ENCODE measurements at places on chromosomes 3 and 15.

DNA sequence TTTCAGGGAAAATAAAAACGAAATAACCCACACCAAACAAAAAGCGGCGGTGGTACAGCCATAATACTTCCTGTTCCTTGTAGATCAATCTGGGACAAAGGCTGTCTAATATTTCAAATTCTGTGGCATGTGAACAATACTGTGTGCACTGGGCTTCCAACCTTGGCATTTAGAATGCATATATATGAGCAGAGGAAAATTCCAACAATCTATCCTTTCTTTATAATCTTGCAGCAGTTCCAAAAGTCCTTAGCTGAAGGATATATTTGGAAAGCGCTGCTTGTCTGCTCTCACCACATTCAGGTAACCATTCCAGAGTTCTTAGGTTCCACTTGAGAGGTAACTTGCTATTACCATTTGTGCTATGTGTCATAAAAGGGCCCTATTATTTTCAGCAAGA, 231.8 kb downstream of the RBMS3 start:
- no peak for DNase-seq

GRCh38 chr15:69853544-69853951, 244.2 kb downstream of the TLE3 start:
- DNase-seq = no peak

DNA sequence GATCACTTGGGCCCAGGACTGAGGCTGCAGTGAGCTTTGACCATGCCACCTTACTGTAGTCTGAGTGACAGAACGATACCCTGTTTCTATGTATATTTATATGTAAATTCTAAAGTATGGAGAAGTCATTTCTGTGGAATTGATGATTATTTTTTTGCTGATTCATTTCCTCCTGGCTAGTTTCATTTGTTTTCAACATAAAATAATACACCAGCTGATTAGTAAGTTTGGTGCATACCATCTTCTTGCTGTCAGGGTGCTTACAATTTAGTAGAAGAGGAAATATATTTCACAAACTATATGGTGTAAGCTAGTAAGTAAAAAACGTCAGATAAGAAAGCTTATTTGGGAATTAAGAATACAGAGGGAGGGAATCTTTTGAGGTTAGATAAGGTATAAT, 36.0 kb downstream of the SLC25A26 start:
- no peak for DNase-seq

DNA sequence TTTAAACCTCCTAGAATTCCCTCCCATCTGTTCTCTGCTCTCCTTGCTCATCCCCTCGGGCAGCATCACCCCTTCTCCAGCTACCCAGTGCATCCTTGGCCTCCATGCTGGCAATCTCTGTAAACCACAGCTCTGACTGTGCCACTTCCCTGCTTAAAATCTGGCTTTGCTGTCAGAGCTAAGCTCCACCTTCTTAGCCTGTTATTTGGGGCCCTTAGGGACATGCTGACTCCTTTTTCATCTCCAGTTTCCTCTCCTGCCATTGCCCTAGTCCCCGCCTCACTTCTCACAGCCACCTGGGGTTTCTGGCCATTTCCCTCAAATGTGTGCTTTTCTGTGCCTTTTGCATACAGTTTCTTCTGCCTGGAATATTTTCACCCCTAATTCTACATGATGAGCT, 5.7 kb downstream of the SLC6A20 start:
- DNase-seq = no peak

DNA sequence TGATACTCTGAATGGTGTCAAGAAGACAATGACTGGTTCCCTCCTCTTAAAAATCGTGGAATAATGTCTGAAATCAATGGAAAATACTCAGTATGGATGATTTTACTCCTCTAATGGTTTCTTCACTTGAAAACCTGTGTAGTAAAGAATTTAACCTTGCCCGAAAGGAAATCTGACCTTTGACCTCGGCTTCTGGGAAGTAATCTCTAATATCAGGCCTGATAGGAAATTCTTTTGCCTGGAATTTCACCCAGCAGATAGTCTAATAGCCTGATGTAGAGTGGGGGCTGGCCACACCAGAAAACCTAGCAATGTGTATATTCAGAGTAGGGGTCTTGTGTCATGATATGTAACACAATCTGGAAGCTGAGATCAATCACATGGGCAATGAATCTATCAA, 91.5 kb upstream of the GOLIM4 start:
- no peak for DNase-seq

DNA sequence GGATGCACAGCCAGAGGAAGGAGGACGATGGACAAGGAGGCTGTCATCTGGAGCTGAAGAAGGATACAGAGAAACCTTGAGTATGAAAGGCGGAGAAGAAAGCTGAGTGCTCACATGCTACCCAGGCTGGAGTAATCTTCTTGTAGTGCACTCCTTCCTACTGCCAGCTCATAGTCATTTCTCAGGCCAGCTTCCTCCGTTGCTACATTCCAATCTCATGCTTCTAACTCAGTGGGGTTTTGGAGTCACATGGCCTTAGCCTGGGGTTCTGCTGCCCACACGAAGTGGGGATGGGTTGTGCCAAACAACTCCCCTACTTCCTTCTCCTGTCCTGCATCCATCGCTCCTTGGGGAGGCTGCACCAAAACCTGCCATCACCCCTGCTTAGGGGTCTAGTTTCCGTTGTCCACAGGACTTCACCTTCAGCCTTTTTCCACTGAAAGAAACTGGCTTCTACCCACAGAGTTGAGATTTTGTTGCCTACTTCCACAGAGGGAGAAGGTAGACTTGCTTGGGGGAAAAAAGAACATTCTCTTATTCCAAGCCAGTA, 239.9 kb downstream of the EPHB1 start:
- DNase-seq = no peak

DNA sequence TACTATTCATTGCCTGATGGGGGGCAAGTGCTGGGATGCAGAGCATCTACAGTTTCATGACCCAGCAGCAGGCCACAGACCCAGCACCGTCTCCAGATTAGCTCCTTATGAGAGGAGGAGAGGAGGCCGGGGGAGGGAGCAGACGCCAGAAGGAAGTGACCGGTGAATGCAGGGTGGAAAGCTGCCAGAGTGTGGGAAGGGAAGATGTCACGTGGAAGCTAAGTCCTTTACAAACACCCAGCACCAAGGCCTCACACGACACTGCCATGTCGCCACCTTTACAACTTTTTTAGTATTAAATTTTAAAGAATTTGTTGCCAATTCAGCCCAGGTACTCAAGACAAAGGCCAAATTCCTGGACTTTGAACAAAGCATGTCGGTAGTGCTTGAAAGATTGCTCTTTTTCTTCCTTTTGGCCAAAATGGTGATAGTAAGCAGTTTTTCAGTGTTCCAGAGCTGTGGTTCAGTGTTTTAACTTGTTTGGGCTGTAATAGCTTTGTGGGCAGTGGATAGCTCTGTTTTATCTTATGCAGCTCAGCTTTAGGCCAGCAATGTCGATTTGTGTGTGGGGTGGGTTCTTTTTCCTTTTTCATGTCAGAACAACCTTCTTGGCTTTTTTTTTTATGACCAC, 58.2 kb downstream of the ZBTB38 start:
- DNase-seq = no peak

DNA sequence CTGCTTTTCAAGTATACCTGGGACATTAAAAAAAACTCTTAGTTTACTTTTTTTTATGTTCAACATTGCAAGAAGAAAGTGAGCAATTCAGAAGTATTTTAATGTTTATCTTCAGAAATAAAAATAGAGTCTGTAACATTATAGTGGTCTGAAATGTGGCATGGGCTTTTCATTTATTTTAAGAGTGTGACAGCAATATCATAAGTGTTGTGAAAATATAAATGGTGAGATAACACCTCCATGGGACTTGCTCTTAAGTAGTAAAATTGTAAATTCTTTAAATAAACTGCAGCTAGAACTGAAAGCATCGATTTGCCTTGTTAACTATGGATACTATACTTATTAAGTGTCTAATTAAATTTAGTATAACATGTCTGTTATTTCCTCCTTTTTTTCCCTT, 48.8 kb upstream of the ZCWPW2 start:
- no peak for DNase-seq

DNA sequence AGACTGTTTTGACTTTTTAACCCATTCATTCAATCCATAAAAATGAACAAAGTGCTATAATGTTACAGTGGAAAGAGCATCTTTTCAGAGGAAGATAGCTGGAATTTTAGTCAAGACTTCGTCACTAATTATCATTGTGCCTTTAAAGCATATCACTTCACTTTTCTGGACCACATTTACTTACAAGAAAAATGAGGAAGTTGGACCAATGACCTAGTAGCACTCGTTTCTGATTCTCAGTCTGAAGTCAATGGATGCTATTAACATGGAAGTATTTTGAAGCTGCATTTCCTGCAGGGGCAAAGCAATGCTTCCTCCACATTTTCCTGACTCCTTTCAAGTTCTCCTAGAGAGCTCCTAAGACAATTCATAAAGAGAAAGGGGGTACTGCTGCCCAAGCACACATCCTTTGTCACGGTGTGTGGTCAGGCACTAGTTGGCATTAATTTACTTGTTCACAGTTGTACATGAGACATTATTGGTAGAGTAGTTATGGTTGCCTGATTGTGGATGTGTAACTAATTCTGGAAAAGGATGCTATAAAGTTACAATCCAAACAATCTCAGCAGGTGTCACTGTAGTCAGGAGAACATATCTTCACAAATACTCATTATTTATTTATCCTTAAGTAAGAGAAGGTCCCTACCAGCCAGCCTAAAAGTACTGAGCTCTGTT, 1049.1 kb downstream of the FHIT start:
- DNase-seq = no peak

DNA sequence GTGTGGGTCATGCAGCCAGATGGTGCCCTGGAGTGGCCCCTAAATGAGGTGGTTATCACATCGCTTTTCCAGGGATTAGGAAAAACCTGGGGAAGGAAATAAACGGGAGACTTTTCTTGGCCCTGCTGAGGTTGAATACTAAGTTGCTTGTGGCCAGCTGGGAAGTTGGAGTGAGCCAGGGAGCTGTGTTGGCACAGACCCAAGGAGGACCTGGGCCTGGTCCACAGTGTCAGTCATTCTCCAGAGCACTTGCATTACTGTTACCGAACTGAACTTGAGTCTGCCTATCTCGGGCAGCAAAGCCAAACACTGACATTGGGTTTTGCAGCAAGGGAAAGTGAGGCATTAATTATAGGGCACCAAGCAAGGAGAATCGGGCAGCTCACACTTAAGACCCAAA, 339.0 kb downstream of the GABRB3 start:
- no peak for DNase-seq

GRCh38 chr3:105414841-105415240, 48.1 kb downstream of the ALCAM start:
- no peak for DNase-seq

Measured in CD4-positive, alpha-beta T cell treated with Interleukin-6 at 100 ng/mL for 8 hours (primary cell).